T-cell (primary cell): ENCODE measurements at places on chromosomes 3 and 15.

GRCh38 chr3:67198374-67198773, 200.3 kb downstream of the KBTBD8 start:
- DNase-seq = no peak

GRCh38 chr3:42190701-42191442, 75.1 kb downstream of the CCK start:
- DNase-seq = peak; percentile 24

- no peak for DNase-seq
These were observed 116.1 kb downstream of the ANP32A start for GRCh38 chr15:68704496-68705021.

DNA sequence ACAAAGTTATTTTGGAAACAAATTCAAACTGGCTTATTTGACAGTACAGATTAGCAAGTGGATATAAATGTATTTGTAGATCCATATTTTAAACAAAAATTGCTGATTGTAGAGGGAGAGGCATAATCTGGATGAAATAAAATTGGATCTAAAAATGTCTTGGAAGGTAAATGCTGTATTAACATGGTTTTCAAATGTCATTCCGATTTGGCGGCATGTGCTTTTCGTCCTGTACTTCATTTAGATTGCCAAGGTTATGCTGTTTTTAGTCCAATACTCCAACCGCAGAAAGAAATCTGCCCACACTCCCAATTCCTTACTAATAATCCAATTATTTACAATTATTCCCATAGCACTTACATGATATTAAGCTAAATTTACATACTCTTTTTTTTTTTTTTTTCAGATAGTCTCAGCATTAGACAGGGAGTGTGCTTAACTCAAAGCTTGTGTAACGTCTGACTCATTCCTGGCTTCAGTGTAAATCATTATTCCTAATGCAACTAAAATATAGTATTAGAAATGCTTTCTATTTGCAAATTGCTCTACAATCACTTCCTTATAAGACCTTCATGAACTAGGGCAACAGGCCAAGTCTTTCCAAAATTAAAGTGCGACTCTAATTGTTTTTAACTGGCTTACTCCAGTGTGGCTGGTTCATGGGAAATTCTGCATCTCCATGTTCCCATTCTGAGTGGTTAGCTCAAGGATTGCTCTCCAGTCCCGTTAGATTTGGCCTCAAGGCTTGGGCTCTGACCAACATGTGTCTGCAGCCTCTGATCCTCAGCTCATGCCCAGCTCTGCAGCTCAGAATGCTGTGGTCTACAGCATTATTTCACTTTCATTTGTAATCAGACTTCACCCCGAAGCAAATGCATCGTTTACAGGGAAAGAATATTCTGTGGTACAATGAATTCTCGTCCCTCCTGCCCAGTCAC, 103.9 kb downstream of the FBN1 start:
- no peak for DNase-seq

- DNase-seq = no peak
These were observed 151.7 kb upstream of the IQSEC1 start for GRCh38 chr3:13224967-13225366.
